ENCODE measurements at places on chromosomes 5 and 9.

DNA sequence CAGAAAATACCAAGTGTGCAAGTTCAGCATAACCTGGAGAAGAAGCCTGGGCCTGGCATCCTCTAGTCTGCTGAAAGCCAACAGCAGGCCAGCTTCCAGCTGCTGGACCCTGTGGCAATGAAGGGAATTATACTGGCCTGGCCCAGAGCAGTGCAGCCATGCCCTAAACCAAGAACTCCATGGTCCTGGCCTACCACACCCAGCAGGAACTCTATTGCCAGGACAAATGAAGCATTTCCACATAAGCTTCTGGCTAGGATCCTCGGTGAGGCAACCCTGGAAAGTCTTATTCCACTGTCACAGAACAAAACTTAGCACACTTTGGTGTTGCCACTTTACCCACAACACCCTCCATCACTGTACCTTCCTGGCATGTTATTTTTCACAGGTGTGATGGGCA is 35.5 kb downstream of the CDK5RAP2 start:
- DNase-seq, result no peak

DNA sequence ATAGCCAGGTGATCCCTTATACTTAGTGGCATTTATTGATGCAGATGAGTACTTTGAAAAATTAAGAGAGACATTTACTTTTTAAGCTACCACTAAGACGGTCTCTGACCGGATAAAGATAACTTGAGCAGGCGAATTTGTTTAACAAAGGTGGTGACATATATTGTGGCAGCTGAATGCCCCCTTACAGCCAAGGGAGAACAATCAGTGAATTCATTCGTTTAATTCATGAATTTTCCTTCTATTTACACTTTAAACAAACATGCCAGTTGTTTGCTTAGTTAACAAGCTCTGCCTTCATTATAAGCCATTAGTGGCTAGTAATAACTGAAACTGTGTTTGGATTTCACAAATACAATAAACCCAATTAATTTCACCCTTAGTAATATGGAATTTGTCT is 187.1 kb downstream of the AOPEP start:
- no peak for DNase-seq

GRCh38 chr9:102922526-102922925 is 72.6 kb upstream of the CYLC2 start:
- DNase-seq, result no peak

GRCh38 chr5:163964671-163965070 is 459.3 kb downstream of the MAT2B start:
- no peak for DNase-seq

DNA sequence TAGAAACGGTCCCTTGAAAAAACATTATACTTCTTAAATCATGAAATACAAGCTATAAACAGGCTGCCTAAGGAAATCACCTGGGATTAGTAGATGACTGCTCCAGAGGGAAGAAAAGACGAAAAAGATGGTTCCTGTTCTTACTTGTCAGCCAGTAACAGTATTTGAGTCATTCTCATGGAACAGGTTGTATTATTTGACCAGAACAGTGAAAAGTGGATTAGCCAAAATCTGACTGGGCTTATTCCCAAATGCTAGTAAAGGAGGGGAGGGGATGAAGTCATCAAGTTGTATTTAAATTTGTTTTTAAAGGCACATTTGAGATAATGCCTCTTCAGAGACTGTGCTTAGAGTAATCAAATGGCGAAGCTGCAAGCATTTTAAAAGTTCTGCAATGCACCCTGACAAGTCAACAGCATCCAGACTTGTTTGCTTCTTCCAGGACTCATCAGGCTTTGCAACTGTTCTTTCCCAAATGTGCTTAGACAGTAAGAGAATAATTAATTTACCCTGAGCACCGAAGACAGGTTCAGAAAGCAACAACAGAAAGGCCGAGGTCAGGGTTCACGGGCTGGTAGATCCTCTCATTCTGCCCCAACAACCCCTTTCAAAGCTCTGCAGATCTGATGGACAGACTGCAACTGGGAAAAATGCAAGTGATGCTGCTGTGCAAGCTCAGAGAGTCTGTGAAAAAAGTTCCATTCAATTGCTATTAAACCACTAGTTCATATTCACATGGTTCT is 800.6 kb downstream of the KCTD16 start:
- no peak for DNase-seq

- DNase-seq, result no peak
Observed at GRCh38 chr9:129769669-129770068, 16.8 kb upstream of the PTGES start.

DNA sequence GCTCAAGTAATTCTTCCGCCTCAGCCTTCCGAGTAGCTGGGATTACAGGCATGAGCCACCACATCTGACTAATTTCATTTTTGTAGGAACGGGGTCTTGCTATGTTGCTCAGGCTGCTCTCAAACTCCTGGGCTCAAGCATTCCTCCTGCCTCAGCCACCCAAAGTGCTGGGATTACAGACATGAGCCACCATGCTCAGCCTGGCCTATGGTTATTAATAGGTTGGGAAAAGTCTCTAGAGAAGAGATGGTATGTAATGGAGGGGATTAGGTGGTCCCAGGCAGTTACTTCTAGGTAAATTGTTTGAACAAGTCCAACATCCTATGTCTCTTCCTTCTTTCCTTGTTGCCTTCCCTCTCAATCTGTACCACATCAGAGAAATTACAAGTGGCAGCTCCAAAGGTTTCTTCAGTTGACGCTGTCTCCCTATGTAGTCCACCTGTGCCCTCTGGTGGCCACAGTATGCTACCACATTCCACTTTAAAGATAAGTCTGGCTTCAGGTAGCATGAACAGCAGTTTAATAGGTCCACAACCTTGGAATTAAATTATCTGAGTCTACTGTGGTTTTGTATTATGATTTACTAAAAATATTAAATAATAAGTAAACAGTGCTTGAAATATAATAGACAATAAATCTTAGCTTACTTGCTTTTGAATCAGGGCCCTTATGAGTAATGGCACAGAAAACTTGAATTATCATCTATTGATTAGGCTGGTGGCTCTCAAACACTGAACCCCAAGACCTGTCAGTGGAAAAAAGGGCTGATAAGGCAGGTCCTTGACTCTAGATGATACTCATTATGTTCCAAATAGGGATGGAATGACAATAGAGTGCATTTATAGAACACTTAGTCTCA is 9.7 kb downstream of the TIGD6 start:
- DNase-seq, result peak; percentile 47

GRCh38 chr5:177591690-177592009 is 353 bp upstream of the TMED9 start:
- DNase-seq, result no peak

GRCh38 chr9:132163457-132163875 is 1.6 kb downstream of the NTNG2 start:
- no peak for DNase-seq

DNA sequence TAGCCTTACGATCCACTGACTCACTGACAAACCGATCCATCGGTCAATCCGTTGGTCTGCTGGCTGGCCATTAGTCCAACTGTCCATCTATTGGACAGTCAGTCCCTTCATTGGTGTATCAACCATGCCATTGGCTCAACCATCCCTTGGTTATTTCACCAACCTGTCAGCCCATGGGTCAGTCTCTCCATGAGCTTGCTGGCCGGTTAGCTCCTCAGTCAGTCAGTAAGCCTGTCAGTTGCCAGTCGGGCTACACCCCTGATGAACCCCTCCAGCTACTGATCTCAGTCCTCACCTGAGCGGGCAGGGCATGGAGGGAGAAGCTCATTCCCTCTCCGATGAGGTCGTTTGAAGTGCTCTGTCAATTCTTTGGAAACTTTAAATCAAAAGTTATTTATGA is 166.5 kb downstream of the FGF18 start:
- DNase-seq, result no peak

DNA sequence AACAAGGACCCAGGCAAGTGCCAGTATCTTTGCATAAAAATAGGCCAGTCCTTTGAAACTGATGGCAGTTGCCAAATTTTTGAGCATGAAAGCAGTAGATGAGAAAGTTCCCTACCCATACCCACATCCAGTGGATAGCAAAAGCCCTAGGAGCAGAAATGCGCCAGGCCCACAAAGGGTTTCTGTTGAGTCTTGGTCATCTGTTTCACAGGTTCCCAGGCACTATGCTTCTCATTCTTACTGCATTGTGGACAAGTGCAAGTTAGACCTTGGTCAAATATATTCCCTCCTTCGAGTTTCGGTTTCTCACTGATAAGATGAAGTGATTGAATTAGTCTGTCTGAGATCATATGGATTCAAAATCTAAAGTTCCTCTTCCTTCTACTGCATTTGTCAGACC is 152.3 kb downstream of the NR3C1 start:
- DNase-seq, result no peak

DNA sequence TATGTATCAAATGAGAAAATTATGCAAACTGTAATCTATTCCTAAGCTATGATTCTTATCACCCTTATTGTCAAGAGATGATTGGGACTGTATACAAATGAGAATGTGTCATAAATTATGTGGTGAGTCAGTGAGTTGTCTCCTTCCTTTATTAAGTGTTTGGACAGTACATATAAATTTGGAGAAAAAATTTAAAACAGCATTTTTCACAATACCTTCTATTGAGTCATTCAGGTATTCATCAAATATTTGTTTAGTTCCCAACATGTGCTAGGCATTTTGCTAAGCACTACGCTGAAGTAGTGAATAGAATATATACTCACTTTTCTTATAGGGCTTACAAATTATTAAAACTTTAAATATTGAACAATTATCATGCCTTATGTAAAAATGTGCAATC is 36.3 kb upstream of the PTPRD start:
- DNase-seq, result no peak

DNA sequence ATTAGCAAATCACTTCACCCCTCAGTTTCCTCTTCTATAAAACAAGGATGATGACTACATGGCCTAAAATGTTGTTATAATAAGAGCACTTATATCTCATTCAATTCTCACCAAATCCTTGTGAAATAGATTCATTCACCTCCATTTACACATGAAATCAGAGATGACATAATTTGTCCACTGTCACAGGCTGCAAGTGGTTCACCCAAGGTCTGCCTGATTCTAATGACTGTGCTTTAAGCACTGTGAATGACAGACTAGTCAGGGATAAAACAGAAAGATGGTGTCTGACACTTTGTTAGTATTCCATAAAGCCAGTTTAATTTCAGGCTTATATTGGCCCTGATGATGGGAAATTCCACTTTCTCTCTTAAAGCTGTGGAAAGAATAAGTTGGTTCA is 209.5 kb downstream of the MAPKAP1 start:
- DNase-seq, result no peak

DNA sequence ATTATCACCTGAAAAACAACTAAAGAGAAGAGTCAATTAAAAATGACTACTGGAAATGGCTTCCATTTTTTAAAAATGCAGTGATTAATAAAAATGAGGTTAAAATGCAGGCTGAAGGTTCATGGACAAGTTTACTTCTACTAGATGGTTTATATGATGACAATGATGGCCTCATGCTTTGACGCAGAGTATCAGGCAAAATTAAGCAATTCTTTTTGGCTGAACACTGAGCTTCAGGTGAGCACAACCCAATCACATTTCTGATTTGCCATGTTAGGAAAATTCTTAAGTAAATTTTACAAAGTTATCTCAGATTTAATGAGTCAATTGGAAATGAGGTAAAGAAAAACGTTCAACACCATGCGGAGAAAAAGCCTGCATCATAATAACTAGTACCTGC is 22.3 kb downstream of the DMGDH start:
- DNase-seq, result no peak

DNA sequence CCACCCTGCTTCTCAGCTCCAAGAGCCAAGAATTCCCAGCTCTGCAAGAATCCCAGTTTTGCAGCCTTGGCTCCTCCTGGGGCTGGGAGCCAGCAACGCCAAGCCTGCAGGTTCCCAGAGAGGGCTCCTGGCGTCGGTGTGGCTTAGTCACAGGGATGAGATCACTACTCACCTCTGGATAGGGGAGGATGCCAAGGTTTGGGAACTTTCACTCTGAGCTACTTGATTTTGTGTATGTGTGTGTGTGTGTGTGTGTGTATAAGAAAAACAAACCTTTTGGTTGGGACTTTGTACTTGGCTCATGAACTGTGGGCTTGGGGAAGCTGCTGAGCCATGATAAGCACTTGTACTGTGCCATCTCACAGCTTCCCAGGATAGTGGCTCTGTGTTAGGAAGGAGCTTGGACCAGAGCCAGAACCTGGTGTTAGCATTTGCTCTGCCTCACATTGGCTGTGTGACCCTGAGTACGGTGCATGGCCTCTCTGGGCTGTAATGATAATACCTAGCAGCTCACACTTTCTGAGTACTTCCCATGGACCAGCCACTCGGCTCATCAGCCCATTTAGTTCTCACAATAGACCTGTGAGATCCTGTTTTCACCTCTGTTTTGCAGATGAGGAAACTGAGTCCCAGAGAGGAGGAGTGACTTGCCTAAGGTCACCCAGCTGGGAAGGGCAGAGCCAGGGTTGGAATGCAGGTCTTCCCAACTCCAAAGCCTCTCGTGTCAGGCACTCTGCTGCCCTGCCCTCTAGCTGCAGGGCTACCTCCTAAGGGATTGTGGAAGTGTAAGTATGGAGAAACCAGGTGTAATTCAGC is 41.4 kb upstream of the DAB2IP start:
- DNase-seq, result no peak

DNA sequence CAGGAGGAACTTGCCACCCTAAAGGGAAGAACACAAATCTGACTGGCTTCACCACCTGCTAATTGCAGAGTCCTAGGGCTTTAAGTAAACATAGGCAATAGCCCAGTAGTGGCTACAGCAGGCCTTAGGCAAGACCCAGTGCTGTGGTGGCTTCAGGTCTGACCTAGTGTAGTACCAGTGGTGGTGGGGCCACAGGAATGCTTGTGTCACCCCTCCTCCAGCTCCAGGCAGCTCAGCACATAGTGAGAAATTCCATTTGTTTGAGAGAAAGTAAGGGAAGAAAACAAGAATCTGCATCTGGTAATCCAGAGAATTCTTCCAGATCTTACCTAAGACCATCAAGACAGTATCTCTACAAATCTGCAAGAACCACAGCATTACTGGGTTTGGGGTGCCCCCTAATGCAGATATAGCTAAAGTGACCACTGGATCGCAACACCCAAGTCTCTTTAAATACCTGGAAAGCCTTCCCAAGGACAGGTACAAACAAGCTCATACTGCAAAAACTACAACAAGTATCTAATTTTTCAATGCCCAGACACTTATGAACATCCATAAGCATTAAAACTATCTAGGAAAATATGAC is 102.6 kb upstream of the TRPM3 start:
- DNase-seq, result no peak

DNA sequence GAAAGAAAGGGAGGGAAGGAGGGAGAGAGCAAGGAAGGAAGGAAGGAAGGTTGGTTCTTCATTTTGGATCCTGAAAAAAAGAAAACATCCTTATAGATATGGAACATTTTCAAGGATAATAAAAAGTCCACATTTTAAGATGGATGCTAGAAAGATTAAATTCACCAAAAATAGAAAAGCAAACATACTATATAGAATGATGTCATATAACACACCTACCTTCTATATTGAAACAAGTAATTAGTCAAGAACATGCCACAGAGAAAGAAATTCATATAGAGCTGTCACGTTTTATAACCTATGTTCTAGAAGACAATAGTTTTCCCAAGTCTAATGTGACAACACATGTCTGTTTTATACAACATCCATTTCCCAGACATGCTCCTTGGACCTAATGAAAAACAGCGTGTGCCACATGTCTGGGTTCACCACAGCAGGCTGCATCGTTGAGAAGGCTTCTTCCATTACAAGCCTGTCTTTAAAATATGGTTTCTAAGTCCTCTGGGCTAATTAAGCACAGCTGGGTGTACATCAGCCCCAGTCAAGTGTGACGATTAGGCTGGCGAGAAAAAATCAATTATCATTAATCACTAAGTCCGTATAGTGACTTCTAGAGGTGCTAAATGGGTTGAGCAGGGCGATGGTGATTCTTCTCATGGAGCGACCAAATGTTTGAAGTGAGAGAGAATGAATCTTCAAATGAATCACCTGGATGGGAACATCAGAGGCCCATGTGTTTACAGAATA is 301.8 kb downstream of the TLE1 start:
- no peak for DNase-seq

- no peak for DNase-seq
Observed at GRCh38 chr5:7325975-7326913, 69.7 kb upstream of the ADCY2 start.

Data from GDM1 (cell line).